OCI-M1 (cell line): ENCODE measurements at places on chromosomes 6 and 20.

DNA sequence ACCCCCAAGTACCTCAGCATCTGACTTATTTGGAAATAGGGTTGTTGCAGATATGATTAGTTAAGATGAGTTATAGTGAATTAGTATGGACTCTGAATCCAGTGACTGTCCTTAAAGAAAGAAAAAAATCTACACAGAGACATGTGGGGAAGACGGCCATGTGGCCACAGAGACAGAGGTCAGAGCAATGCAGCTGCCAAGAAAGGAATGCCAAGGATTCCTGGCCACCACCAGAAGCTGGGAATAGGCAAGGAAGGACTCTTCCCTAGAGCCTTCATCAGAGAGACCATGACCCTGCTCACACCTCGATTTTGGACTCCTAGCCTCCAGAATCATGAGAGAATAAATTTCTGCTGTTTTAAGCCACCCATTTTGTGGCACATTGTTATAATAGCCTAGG is 81.8 kb downstream of the FYN start:
- no peak for DNase-seq

- no peak for DNase-seq
Observed at GRCh38 chr6:14361297-14361696, 243.7 kb downstream of the CD83 start.

DNA sequence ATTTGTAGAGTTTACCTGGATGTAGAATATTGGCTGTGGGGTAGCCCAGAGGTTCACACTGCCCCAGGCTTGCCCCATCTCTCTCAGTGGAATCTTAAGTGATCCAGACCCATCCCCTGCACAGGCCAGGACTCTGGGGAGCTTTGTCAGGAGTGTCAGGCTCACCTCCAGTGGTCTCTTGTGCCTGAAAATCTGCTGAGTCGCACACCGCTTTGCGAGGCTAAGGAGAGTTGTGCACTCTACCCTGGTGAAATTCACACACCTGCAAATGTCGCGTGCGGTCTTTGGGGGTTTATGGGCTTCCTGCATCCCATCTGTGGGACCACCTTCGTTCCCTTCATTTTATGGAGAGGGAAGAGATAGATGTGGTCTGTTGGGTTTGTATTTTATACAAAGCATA is 63.6 kb upstream of the KIF25 start:
- DNase-seq = no peak

GRCh38 chr6:143822584-143823024 is 20.5 kb upstream of the LTV1 start:
- peak; percentile 22 for DNase-seq

GRCh38 chr6:168983925-168984324 is 269.7 kb downstream of the THBS2 start:
- DNase-seq = no peak

- DNase-seq = no peak
Observed at GRCh38 chr20:6519556-6519955, 247.9 kb upstream of the BMP2 start.

- DNase-seq = no peak
Observed at GRCh38 chr6:152089992-152090391, 282.5 kb downstream of the ESR1 start.

DNA sequence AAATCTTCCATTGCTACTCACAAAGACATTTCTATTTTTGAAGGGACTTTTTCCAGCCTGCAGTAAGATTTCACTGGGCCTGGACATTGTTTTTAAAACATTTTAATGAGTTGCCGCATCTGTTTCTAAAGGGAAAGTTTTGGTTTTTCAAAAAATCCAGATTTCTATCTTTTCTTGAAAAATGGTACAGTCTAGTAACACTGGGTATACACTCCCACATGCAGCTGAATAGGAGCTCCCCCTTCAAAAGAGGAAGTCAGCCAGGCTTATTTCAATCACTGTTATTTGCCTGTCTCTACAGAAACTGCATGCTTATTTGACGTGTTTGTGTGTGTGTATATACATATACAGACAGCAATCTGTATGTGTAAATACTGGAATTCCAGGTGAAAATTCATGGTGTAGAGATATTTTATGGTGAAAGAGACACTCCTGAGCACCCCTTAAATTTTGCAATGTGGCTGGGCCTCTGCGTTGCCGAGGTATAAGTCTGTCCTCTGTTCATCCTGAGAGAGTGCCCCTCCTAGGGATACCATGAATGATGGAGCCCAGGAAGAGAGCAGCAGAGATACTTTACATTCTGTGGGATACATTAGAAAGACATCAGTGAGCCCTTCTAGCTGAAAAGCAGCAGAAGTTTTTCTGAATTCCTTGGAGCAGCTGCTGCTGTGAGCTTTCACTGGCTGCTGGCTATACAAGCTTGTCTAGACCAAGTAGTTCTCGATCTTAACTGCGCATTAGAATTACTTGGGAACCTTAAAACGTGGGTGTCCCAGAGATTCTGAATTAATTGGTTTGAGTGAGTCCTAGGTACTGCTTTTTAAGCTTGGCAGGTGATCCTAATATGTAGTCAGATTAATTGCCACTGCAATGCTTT is 12.0 kb upstream of the ABRACL start:
- peak; percentile 88 for DNase-seq

DNA sequence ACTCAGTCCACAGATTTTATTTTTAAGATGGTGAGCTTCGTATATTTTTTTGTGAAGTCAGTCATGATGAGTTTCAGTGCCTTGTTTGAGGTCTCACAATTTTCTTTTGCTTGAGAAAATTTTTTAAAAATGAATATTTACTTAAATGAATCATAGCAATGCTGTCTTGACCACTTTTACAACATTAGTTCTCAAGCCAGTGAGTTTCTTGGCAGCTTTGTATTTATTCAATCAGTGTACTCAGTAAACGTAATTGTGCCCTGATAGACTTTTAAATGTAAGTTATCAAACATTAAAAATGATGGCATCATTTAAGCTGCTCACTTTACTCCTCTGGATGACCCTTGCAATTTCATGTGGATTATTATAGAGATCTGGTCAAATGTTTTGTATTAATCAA is 261.4 kb downstream of the KHDC1L start:
- no peak for DNase-seq

DNA sequence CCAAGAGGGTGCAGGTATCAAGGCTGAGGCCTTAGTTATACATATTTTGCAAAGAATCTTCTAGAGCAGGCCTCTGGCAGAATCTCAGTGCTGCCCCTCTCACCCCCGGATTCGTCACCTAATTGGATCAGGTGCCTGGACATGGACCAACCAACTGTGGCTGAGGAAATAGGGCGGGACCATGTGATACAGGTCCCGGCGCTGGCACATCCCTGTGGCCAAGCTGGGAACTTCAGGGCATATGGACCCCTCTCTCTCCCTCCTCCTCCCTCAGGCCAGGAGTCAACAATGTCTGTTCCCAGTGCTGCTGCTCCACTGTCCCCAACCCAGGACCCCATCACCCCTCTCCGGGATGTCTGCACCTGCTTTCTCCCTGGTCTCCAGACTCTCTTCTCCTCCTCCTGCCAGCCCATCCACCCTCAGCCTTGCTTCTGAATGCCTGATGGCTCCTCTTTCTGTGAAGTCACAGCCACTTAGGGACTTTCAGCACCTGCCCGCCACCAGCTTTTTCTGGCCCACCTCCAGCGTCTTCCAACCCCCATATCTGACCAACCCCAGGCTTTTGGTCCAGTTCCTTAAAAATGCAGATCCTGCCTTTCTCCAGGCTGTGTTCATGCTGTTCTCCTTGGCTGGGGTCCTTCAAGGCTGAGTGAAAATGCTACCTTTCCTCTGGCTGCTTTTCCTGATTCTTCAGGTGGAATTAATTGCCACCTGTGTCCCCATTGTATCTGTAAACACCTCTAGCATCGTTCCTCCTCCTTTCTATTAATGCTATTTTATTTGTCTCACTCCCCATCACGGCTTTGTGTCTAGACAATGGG is 19.0 kb upstream of the MLN start:
- peak; percentile 50 for DNase-seq
